ENCODE measurements at places on chromosomes 4 and X.

- DNase-seq = no peak
These were observed 484.1 kb upstream of the CPEB2 start for GRCh38 chr4:14518136-14518535.

DNA sequence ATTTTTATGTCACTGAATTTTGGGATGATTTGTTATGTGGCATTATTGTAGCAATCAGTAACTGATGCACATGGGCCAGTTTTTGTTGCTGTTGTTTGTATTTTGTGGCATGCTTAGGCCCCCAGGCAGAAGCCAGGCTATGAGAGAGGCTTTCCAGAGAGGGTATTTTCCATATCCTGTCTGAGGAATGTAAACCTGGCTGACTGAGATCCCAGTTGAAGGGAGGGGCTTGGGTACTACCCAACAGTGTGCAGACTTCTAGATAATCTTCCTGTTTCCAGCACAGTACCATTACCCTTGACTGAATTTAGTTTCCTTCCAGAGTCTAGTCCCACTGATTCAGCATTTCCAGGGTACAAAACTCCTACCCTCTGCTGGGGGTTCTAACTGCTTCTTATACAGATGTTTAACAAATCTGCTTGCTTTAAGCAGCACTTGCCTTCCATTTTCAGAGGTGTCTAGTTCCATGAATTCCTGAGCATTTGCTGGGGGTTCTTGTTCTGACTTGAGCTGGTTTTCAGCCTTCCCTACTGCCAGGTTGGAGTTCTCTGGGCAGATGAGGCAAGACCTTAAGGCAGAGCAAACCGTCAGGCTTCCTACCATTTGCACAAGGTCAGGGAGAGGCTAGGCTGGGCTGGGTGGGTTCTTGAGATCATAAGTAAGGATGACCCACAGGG, 104.7 kb upstream of the EGFL6 start:
- no peak for DNase-seq

DNA sequence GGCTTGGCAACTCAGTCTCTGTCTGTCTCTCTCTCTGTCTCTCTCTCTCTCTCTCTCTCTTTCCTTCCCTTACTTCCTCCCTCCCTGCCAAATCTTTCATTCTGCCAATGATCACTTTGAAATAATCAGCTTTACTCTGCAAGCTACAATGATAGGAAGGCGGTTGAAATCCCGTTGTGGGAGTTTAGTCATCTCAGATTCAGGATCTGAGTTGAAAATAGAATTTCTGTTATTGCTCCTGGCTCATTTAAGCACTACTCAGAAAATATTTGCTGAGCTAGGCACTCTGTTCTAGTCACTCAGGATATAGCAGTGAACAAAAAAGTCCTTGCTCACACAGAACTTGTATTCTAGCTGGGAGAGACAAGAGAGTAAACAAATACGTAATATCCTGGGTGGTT, 56.3 kb upstream of the DCTD start:
- no peak for DNase-seq

- no peak for DNase-seq
These were observed 20.9 kb upstream of the AMELX start for GRCh38 chrX:11272290-11272689.

DNA sequence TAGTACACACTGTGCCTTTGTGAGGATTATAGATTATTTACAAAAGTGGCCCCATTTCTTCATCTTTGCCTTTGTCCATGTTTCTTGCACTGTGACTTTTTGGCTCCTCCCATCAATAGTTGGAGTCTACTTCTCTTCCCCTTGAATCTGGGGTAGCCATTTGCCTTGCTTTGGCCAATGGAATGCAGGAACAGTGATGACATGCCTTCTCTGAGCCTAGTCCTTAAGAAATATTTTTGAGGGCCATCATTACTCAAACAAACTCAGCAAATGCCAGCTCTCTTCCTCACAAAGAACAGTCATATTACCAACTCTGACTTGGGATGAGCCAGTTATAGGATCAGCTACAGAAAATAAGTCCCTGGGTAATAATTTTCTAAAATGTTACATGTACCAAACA, 189.6 kb downstream of the FRMPD4 start:
- no peak for DNase-seq

- DNase-seq = no peak
These were observed 18.5 kb downstream of the TENM3 start for GRCh38 chr4:182261651-182262223.

DNA sequence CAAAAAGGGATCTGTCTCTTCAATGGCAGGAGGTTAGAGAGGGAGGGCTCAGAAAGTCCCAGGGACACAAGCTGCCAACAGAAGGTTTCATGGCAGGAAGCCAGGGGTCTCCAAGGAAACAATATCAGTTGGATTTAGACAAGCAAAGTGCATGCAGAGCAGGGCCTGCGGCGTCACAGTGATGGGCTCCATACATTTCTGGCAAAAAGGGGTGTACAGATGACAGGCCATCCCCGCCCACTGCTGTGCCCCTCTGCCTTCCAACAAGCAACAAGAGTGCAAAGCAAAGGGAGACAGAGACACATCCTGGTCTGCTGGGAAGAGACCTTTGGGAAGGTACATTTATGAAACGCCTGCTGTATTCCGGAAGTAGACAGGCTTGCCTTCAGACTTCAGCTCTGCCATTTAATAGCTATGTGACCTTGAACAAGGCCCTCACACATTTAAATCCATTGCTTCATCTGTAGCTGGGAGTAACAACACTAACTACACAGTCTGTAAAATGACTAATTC, 121.2 kb downstream of the AFAP1 start:
- DNase-seq = no peak

DNA sequence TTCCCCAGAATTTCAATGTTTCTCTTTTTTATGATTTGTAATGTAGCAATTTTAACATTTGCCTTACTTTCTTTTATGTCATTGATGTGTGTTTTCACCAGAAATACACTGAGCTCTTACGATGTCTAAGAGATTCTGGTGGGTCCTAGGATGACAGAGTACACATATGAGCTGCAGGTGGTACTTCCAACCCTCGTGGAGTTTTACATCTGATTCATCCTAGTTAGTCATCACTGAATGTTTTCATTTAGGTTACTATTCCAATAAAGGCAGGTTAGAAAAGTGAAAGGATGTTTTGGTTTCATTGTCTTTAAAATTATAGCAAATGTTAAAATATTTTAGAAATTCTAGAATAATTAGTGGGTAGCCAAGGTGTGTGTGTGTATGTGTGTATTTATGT, 605.9 kb downstream of the ADGRL3 start:
- no peak for DNase-seq

DNA sequence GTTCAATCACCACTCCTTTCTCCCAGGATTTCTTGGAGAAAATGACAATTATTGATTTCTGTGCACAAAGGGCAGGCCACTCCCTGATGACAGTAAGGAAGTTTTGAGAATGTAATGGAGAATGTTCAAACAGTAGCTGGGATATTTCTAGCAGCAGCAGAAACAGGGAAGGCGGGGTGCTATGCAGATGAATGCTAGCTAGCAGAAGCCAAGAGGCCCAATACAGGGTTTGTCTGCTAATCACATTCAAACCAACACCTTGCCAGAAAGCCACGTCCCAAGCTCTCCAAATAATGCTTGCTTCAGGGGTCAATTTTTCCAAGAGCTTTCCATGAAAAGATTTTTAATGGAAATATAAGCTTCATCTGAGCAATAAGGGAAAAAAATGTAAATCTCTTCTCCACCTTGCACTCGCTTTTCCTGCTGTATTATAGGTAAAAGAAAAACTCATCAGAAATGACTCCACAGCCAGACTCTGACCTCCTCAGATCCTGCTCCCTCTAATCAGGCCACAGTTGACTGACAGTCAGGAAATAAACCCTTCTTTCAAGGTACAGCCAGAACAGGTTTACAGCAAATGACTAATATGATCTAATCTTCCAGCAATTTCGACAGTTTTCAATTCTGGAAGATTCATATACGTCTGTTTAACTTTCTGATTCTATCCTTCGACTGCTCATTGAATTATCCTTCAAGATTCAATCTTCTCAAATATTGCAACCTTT, 84.7 kb upstream of the PCDH19 start:
- DNase-seq = no peak

- no peak for DNase-seq
These were observed 322.9 kb upstream of the NWD2 start for GRCh38 chr4:36921476-36922216.

Data from stimulated activated CD4-positive, alpha-beta T cell treated with anti-CD3 and anti-CD28 coated beads, Interleukin-1b, Interleukin-23, amount 100 ng/mL, for 1 hour (primary cell).